ENCODE measurements at places on chromosomes 16 and 17.

DNA sequence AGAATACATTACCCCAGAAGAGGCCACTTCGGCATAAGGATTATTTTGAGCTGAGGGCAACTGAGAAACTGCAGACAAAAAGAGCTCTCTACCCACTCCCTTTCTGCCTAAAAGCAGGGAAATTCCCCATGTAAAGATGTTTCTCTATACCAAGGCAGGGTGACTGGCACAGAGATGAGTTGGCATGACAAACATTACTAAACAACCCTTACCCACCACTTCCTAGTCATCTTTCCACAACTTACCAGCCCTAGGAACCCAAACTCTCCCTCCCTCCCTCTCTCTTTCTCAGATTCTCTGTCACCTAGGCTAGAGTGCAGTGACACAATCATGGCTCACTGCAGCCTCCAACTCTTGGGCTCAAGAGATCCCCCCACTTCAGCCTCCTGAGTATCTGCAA lies 68.6 kb downstream of the EMP2 start:
- peak; percentile 53 for DNase-seq

DNA sequence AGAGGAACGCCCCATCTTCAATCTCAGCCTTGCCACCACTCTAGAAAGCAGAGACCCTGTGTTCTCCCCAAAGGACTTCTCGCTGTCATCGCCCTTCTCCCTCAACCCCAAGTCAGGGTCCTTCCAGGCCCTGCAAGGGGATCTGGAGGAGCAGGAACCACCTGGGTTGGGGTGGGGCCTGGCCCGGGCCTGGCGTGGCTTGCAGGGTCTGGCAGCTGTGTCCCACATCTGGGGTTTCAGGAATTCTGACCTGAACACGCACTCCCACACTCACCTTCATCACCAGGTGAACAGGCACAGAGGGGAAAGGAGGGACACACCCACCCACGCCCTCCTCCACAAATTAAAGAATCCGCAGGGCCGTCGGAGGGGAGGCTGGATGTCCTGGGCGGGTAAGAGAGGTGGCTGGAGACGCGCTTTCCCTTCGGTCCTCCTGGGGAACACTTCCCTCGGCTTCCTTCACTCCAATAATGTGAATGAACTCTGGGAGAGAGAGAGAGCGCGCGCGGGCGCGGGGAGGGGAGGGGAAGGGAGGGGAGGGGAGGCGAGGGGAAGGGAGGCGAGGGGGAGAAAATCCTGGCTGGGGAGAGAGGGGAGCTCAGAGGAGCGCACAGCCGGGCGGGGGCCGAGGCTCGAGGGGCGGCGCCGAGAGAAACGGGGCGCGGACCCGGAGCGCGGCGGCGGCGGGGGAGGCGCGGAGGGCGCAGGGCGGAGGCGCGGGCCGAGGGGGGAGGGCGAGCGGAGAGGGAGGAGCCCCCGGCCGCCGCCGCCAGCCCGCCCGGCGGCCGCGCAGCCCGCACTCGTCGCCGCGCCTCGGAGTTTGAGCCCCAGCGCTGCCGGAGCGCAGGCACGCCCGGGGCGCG lies at the start of gene CACNG4:
TSS of gene CACNG4 (plus strand) at position 799 of the 863 bp plus-strand sequence. CDS start 205 bp downstream, outside the sequence.
- no peak for DNase-seq

- no peak for DNase-seq
Observed at GRCh38 chr16:82653550-82654511, 27.1 kb downstream of the CDH13 start.

GRCh38 chr16:74275031-74275636 lies 21.5 kb upstream of the PSMD7 start:
- peak; percentile 27 for DNase-seq

Data from inflammatory macrophage treated with lipopolysaccharide for 4 hours (primary cell).